ENCODE measurements at places on chromosomes 5 and 9.

DNA sequence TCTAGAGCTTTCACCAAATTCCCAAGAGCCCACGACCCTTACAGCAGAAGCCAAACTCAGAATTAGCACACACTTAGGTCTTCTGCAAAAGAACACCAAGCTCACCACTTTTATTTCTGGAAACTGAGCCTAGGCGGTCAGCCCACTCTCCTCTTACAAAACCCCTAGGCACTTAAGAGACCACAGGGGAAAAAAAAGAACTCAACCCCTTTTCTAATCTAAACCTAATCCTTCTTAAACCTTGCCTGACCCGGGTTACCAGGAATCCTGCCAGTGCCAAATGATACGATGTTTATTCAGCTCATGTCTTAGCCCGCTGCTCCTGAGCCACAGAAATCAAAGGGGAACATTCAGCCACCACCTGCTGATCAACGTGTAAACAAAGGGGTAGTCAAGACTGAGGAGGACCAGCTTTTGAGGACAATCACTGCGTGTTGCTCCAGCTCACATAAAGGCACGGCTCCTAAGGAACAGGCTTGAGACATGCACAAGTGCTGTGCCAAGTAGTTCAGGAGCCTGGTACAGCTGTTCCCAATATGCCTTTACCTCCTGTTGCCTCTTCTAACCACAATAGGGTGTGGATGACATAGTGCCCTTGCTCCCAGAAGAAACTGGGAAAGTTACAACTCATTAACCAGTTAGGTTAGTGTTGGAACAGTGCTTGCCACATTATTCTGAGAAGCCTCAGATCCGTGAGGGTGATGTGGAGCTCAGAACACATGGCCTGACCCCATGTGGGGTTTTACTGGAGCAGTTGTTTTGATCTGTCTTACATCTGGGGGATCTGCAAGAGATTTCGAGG, 49.3 kb downstream of the ZFAND5 start:
- DNase-seq = peak; percentile 28

- peak; percentile 79 for DNase-seq
Measured at GRCh38 chr5:65721050-65721719, 724 bp downstream of the SGTB start.

- no peak for DNase-seq
Measured at GRCh38 chr5:67379753-67380152, 183.2 kb upstream of the CD180 start.

DNA sequence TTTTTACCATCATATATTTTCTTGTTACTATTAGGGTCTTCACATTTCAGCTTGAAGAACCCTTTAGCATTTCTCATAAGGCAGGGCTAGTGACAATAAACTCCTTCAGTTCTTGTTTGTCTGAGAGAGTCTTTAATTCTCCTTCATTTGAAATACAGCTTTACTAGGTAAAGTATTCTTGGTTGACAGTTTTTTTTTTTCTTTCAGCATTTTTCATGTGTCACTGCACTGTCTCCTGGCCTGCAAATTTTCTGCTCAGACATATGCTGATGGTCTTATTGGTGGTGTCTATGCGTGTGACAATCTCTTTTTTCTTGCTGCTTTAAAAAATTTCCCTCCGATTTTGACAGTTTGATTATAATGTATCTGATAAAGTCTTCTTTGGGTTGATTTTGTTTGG, 399.9 kb downstream of the SH3GL2 start:
- DNase-seq = no peak

DNA sequence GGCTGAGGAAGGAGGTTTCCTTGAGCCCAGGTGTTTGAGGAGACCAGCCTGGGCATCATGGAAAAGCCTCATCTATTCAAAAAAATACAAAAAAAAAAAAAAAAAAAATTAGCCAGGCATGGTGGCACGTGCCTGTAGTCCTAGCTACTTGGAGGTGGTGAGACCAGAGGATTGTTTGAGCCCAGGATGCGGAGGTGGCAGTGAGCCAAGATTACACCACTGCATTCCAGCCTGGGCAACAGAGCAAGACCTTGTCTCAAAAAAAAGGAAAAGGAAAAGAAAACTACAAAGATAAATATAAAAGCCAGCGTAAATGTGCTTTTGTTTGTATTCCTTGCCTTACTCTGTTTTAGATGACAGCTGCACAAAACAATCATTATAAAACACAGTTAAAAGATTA, 2249.2 kb upstream of the C9orf72 start:
- peak; percentile 1 for DNase-seq

GRCh38 chr5:96049398-96050272, 88.0 kb upstream of the ELL2 start:
- no peak for DNase-seq

DNA sequence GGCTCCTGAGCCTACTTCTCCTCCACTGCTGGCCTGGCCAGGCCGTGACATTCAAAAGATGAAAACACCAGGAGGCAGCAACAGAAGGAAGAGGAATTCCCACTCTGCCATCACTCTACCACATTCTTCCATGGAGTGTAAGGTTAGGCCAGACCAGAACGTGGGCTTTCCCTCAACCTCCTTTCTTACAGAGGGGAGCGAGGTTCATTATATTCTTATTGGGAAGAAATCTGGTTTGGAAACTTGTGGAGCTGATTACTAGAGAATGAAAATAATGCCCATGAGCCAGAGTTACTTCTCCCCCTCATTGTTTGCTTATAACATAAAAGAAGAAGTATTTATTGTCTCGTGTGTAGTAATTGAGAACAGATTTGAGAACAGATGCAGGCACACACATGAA, 136.3 kb upstream of the BASP1 start:
- no peak for DNase-seq

GRCh38 chr5:60210810-60211209, 317.3 kb upstream of the PDE4D start:
- no peak for DNase-seq

DNA sequence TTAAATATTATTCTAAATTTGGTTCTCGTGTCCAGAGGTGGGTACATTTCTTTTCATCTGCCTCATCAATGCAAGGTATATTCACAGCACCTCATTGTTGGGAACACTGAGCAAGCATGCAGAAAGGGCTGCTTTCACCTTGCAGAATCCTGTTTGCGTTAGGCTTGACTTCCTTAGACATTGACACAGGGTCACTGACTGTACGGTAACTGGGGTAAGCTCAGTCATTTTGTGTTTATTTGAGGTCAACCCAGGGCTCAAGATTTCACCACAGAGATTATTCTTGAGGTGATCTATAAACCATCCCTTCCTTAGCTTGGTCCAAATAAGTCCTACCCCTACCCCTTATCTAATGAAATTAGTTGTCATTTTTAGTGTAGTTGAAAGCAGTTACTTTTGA, 1.7 kb upstream of the PTPDC1 start:
- no peak for DNase-seq

DNA sequence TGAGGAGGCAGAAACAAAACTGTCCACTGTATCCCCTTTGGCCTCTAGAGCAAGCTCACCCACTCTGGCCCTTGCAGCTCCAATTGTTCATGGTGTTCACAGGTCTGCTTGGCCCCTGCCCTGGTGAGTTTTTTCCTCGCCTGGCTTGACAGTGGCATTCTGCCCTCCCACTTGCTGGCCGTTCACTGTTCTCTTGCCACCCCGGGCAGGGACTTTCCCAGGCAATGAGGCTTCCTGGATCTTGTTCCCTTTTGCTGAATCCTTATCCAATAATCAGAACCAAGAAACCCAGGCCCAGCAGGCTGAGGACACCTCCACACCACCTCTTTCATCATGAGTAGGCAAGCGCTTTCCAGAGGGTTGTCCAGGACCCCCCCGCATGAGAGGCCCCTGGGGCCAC, 31.2 kb downstream of the ZNF618 start:
- no peak for DNase-seq

DNA sequence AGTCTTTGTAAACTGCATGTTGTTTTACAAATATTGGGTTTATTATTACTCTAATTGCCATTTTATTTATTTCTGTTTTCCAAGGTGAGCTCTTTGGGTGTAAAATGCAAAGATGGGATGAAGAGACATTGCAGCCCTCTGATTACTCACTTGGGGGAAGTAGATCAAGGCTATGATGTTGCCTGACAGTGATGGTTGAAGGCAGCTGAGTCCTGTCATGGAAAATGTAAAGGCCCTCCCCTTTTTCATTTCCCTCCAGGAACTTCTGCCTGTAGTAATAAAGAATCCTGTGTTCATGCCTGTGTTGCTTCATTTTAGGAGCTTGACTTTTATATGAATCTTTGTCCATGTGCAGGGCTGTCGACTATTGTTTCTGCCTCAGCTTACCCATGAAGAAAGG, 605.4 kb upstream of the CLINT1 start:
- DNase-seq = no peak

DNA sequence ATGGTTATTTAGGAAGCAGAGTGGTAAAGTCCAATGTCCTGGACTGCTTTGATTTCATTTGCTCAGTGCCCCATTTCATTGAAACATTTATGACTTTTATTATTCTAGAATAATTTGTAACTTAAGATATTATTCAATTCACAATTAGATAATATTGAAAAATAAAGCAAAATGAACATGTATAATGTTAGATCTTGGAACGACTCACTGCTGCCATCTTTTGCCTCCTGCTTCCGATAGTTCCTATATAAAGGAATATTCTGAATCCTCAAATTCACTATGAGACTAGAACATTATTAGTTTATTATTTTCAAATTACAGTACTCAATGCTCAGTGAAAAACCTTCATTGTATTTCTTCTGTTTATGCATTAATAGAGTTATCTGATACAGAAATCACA, 2.3 kb upstream of the CTNND2 start:
- DNase-seq = no peak

DNA sequence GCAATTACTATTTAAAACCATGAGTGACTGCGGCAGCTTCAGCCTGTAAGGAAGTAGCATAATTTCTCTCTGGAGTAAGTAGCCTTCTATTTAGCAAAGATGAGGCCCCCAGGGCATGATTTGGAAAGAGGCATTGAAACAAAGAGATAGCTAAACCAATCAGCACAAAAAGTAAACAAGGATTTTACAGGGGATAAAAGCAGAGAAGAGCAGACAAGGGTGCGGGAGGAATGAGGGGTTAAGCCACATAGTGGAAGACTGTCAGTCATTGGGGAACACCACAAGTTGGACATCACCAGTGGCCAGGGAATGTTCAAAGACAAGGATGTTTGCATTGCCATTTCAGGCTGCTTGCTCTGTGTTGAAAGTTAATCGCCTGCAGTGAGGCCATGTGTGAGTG, 24.0 kb upstream of the C5orf63 start:
- DNase-seq = peak; percentile 70
